GM04504 (cell line): ENCODE measurements at places on chromosomes 13 and 19.

GRCh38 chr19:28465371-28466086 lies 747.4 kb downstream of the UQCRFS1 start:
- no peak for DNase-seq

DNA sequence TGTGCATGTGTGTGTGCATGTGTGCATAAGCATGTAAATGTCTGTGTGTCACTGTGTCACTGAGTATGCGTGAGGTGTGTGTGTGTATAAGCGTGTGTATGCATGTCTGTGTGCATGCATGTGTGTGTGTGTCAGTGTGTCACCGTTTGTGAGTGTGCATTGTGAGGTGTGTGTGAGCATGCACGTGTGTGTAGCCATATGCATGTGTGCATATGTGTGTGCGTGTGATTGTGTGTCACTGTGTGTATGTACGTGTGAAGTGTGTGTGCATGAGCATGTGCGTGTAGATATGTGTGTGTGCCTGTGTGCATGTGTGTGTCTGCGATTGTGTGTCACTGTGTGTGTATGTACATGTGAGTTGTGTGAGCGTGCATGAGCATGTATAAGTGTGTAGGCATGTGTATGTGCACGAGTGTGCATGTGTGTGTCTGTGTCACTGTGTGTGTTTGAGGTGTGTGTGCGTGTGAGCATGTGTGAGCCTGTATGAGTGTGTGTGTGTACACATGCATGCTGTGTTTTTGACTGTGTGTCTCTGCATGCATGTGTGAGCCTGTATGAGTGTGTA lies 144.5 kb downstream of the NALCN start:
- no peak for DNase-seq

- DNase-seq: no peak
Measured at GRCh38 chr13:34750078-34750931, 191.8 kb upstream of the NBEA start.

DNA sequence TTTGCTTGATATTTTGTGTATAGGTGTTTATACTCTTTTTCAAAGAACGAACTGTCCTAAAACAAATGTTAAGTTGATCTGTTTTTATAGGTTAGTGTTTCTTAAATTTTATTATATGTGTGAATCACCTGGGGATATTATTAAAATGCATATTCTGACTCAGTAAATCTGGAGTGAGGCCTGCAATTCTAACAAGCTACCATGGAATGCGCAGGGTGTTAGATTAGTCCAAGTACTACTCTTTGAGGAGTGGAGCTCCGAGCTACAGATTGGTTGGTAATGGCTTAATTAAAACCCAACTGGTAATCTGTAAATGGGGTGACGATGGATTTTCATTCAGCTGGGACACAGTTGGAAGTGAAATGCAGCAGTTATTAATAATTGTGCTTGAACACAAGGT lies 214.1 kb upstream of the UFM1 start:
- no peak for DNase-seq

DNA sequence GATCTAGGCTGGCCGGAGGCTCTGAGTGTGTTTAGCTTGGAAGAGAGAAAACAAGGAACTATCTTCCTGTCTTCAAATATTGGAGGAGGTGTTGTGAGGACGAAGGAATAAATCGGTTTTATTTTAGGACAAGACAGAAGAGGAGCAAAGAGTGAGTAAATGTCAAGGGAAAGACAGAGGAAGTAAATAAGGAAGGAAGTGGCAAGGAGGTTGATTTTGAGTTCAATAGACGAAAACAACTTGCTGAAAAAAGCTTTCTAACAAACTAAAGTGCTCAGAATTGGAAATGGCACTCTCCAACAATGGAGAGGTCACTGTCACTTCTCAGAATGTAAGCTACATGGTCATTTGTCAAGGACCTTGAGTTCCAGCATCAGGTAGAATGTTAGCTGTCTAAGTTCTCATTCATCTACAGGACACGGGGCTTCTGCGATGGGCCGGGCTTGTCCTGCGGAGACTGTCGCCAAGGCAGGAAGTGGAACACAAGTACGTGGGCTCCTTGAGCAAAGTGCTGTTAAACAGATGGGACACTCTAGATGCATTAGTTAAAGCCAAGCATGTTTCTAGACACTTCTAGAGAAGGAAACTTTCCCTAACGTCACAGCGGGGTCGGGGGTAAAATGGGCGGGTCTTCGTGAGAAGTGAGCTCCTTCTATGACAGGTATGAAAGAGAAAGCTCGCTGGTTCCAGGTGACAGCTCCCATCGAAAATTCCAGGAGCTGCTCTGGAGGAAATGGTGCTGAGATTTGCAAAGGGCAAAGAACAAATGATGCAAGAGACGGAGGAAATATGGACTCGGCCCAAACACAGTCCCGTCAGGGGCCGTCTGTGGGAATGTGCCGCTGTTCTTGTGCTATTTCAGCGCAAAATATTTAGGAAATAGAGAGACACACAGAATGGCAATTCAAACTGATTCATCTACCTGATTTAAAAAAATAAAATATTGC lies 103.9 kb upstream of the UBL3 start:
- DNase-seq: no peak

DNA sequence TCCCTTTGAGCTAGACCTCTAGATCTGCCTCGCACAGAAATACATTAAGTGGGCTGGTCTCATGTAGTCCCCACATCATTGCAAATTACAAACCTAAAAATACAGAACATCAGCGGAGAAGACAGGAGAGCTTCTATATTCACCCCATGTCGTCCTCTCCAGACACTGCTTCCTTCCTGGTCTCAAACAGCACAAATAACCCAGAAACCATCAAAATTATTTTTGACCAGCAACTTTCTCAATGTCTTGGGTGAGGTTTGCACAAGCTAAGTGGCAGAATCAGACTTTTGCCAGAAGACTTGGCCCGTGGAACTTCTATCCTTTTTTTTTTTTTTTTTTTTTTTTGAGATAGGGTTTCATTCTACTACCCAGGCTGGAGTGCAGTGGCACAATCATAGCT lies 28.2 kb downstream of the CLEC17A start:
- DNase-seq: no peak
